ENCODE measurements at places on chromosomes 7 and 10.

DNA sequence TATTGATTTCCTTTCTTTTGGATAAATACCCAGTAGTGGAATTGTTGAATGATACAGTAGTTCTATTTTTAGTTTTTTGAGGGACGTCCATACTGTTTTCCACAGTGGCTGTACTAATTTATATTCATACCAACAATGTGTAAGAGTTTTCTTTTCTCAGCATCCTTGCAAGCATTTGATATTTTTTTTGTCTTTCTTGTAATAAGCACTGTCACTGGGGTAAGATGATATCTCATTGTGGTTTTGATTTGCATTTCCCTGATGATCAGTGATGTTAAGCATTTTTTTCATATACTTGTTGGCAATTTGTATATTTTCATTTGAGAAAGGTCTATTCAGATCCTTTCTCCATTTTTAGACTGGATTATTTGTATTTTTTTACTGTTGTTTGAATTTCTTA lies 308.7 kb downstream of the PTEN start:
- DNase-seq: no peak

- no peak for DNase-seq
These were observed 24.0 kb downstream of the COL26A1 start for GRCh38 chr7:101386558-101387231.

- no peak for DNase-seq
These were observed 56.8 kb upstream of the CD36 start for GRCh38 chr7:80581486-80582260.

- DNase-seq: no peak
These were observed 123.0 kb downstream of the CDK14 start for GRCh38 chr7:90719155-90719554.

GRCh38 chr10:119531067-119531466 lies 11.5 kb downstream of the RGS10 start:
- DNase-seq: no peak

DNA sequence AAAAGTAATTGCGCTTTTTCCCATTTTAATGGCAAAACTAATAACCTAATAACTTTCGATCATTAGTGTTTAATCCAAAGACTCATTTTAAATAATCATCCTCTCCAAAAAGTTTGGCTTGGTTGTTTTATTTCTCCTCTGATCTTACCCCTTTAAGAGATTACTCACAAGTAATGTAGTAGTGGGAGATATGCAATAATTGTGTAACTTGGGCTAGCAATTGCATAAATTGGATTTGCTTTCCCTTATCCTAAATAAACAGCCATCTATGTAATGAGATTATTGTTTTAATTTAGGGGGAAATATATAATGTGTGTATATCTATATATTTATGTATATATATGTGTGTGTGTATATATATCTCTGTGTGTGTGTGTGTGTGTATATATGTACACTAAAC lies 82.5 kb downstream of the RNLS start:
- DNase-seq: no peak

DNA sequence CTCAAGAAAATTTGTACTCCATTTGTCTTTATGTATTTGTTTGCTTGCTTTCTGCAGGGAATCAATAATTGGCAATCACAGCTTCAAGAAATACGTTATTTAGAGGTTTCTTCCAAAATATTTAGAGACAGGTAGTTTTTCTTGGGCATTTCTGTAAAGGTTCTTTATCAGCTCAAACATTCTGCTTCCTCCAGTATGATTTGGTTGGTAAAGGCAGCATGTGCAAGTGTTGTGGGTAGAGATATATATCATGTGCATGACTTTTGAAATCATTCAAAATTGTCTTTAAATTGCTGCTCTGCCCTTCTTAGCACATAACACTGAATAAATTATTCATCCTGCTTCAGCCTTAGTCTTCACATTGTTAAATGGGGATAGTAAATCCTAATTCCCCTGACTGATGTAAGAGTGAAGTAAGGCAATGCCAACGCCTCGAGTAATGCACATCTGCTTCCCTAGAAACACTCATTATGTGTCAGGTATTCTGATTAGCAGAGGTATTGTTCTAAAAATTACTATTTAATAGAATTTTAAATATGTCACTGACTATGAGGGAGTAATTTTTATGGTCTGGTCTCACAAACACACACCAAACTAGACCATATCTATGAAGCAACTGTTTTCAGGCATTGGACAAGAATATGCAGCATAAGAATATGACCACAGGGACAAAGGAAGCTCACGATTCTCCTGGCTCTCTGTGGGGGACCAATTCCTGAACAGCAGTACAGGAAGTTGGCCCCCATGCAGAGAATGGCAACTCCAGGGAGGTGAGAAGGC lies 77.3 kb upstream of the AKR1E2 start:
- DNase-seq: no peak

GRCh38 chr7:121451367-121452094 lies 55.4 kb upstream of the FAM3C start:
- DNase-seq: no peak

DNA sequence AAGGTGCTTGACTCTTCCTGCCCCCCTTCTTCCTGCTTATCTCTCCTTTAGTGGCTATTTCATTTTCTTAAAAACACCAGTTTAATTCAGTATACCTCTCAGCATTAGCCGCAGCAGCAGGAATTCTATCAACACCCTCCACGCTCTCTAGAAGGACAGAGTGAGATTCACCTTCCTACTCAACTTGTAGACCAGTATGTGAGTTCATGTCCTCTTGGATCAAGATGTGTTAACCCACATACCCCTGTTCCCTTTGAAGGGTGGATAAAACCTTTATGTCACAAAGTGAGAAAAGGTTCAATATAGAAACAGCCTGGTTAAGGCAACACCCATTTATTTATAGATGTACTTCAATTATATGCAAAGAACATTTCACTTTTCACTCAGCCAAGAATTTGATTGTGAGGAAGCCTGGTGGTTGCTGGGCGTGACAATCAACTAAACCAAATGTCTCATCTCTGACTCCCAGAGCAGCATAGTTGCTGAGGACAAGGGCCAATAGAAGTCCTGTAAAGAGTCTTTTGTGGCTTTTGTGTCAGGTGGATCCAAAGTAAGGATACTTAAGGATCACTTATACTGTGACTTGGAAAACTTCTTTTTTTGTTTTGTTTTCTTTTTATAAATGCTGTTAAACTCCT lies 617.1 kb downstream of the SORCS3 start:
- DNase-seq: no peak

DNA sequence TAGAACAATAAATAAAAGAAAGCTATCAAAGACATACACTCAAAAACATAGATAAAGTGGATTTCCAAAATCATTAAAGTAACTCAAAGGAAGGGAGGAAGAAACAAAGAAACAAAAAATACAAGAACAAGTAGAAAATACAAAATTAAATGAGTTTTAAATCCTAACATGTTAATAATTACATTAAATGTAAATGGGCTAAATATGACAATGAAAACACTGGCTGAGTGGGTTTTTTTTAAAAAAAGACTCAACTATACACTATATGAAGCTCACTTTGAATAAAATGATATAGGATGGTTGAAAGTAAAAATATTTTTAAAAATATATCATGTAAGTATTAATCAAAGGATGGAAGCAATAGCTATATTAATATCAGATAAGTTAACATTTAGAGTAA lies 371.4 kb downstream of the PTPRN2 start:
- DNase-seq: no peak

GRCh38 chr10:24333736-24334135 lies 124.8 kb downstream of the KIAA1217 start:
- no peak for DNase-seq

DNA sequence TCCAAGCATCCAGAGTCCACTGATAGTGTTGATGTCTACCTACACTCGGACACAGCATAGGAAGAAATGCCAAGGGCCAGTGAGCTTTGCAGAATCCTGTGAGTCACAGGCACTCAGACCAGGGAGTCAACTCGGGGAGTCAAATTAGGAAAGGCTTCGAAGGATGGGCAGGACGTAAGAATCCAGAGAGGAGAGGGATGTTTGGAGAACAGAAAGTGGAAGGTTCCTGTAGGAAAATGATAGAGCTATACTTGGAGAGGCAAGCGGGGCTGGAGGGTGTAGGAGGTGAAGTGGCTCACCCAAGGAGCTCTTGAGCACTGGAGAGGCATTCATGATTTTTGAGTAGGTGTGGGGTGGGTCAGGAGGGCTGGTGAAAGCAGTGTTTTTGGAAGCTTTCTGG lies 3.0 kb downstream of the ZYX start:
- no peak for DNase-seq

DNA sequence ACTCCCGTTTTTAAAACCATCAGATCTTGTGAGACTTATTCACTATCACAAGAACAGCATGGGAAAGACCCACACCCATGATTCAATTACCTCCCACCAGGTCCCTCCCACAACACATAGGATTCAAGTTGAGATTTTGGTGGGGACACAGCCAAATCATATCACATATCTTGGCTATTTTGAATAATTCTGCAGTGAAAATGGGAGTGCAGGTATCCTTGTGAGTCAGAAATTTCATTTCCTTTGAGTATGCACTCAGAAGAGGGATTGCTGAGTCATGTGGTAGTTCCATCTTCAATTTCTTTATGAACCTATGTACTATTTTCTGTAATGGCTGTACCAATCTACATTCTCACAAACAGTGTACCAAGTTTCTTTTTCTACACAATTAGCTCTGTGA lies 125.8 kb downstream of the ANKRD7 start:
- DNase-seq: no peak

GRCh38 chr7:121272676-121273075 lies 56.1 kb upstream of the WNT16 start:
- DNase-seq: no peak

DNA sequence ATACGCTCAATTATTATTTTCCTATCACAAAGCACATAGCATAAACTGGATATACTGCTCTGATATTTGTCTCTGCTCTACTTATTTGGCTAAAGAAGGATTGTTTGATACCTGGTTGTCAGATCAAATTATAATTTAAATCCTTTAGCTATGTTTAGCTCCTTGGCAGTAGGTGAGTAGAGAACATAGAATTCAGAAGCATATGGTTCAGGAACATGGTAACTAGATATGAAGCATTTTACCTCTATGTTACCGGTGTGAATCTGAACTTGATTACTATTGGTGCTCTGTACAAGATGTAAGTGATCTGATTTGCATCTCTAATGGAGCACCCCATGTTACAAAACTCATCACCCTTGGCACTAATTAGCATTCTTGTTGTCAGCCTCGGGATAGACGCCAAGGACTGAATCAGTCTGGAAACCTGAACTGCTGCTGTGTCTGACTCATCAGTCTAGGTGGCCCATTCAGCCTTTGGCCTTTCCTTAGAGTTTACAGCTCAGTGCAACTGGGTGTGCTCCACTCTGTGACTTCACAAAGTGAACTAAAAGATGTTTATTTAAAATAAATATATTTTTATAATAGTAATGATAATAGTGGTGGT lies 12.3 kb upstream of the MYPN start:
- no peak for DNase-seq

- no peak for DNase-seq
These were observed 229.3 kb upstream of the MEOX2 start for GRCh38 chr7:15915686-15916293.

- no peak for DNase-seq
These were observed 36.0 kb upstream of the ABCB4 start for GRCh38 chr7:87511510-87511909.

GRCh38 chr10:72109636-72110157 lies 21.3 kb upstream of the SPOCK2 start:
- DNase-seq: no peak

GRCh38 chr7:7772397-7772821 lies 54.0 kb upstream of the RPA3 start:
- peak; percentile 34 for DNase-seq

DNA sequence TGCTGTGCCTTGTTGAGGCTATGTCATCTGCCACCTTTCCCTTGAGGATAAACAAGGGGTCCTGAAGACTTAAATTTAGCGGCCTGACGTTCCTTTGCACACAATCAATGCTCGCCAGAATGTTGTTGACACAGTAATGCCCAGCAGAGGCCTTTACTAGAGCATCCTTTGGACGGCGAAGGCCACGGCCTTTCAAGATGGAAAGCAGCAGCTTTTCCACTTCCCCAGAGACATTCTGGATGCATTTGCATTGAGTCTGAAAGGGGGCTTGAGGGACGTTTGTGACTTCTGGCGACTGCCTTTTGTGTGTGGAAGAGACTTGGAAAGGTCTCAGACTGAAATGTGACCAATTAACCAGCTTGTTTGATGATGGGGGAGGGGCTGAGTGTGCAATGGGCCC lies 52.5 kb downstream of the VWA2 start:
- DNase-seq: no peak

- DNase-seq: no peak
These were observed 153.4 kb downstream of the CAMK1D start for GRCh38 chr10:12502526-12503274.

DNA sequence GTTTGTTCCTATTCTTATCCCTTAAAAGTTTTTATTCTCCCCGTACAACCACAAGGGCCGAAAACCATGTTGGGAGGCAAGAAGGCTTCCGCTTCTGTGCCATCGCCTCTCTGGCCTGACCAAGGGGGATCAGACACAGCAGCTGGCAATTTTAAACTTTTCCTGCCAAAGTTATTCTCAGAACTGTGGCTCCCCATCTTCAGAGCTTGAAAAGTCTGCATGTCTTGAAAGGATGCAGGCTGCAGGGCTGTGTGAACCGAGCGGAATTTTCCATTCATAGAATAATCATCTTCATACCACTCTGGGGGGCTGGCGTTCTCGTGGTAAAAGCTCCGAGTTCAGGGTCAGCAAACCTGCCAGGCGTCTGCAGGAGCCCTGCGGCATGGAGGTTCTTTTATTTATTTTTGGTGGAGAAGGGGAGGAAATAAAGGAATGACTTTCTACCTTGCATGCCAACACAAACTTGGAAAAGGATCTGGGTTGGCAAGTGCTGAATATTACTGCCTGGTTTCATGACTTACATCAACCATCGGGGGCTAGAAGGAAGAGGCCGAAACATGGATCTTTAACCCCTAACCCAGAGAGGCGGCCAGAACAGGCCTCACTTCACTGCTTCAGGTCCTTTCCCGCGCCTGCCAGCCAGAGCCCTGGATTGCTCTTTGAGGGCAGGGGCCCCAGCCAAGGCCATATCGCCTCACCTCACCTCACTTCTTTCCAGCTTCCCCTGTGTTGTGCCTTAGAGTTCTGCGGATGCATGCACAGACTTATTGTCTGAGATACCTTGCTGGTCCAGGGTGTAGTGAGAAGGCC lies 3.0 kb upstream of the NANOS1 start:
- no peak for DNase-seq

GRCh38 chr7:31487476-31487875 lies 26.4 kb upstream of the ITPRID1 start:
- DNase-seq: no peak

DNA sequence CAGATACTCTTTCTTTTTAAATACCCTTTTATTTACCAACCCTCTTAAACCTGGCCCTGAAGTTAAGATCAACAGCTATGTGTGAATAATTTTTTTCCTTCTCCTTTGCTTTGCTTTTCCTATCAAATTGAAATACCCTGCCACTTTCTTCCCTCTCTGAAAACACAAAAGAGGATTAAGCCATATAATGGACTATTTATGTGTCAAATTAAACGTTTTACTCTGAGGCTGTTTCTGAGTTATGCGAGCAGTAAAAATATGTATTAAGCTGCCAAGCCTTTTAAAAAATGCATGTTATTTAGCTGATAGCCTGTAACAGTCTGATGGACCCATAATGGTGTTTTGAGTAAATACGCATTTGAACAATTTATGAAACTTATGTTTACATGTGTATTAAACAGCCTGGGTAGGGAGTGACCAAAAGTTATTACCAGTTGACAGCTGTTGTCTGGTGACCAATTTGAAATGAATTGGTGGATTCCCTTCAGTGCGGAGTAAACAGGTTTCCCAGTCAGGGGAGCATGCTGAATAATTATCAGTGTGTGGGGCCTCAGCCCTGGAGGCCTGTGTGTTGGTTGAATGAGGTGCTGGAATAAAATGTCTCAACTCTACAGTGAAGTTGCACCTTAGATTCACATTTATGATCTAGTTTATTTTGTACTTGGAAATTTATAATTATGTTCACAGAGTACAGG lies 89.6 kb downstream of the AUTS2 start:
- DNase-seq: no peak

GRCh38 chr7:32062150-32062549 lies 8.1 kb downstream of the PDE1C start:
- DNase-seq: no peak

Measured in left renal cortex interstitium (tissue), 4 donors.